ENCODE measurements at places on chromosomes 7 and 10.

- no peak for DNase-seq
These were observed 183.4 kb upstream of the TCF7L2 start for GRCh38 chr10:112766636-112767035.

- no peak for DNase-seq
These were observed 231.1 kb downstream of the SLC25A13 start for GRCh38 chr7:96090756-96091155.

DNA sequence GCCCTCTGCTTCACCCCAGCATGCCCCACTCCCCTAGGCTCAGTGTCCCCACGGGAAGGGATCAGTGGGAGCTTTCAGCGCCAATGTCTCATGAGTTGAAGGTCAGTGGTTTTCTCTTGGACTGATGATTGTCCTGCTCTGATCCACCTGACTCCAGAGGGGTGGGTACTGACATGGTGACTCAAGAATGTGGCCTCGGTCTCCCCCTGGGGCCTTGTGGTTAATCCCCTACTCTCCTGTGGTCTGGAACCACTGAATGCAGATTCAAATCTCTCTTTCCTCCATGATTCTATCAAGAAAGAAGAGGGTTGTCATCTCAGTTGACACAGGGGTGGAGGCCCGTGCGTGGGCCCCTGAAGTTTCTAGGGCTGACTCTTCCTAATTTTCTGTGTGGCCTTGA lies 176.9 kb downstream of the RPS24 start:
- DNase-seq: no peak

DNA sequence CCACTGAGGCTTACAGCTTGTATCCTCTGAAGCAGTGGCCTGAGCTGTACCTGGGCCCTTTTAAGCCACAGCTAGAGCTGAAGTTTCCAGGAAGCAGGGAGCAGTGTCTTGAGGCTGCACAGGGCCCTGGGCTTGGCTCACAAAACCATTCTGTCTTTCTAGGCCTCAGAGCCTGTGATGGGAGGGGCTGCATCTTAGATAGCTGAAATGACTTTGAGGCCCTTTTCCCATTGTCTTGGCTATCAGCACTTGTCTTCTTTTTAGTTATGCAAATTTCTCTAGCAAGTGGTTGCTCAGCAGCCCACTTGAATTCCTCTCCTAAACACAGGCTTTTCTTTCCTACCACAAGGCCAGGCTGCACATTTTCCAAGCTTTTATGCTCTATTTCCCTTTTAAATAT lies 864.2 kb downstream of the REEP3 start:
- DNase-seq: no peak

- DNase-seq: no peak
These were observed 228.4 kb upstream of the INHBA start for GRCh38 chr7:41931263-41931646.

- no peak for DNase-seq
These were observed 30.2 kb downstream of the UNC5B start for GRCh38 chr10:71242622-71243009.

DNA sequence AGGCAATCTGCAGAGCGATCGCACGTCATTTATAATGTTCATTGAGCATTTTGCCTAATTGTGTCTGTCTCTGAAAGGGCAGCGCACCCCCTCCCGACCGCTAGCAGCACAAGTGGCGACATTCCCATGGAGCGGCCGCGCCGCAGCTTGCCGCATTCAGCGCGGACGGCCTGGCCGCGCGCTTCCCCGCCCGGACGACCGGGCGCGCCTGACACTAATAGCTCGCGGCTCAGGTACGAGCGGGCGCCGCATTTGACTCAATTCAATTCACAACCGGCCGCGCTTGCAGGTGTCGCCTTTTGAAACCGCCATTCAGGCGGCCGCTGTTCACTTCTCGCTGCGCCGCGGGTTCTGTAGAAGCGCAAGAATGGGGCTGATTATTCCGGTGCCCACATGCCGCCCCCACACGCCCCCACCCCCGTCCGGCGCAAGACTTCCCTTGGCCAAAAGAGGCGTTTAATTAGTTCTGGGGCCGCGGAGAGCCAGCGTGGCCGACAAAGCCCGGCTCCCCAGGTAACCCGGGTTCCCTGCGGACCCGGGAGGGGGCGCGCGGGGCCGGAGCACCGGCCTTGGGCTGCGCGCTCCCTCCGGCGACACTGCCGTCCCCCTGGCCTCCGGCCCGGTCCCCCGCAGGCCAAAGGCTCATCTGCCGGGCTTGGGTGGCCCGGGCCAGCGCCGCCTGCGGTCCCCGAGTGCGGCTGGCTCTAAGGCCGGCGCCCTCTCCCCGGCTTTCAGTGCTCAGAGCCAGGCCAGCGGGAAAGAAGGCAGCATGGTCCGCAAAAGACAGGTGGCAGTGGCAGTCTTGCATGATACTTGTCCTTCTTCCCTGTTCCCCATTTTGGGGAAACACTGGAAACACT lies 18.7 kb upstream of the PTF1A start:
- DNase-seq: no peak

GRCh38 chr10:79347894-79348639 lies 798 bp downstream of the PPIF start:
- no peak for DNase-seq

DNA sequence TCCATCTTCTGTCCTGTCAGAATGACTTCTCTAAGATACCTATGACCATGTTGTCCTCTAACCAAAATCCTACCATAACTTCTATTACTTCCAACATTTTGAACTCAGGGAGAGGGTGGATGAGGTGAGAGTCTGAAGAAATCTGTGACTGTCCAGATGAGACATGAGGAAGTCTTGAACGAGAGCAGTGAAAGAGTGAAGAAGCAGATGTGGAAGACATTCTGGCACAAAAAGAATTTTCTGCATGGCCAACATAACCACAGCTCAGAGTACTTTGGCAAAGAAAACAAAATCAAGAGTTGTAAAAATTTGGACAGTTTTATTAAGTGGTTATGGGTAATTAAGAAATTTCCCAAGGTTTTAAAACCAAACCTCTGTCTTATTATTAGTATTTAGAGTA lies 141.6 kb downstream of the CPEB3 start:
- no peak for DNase-seq

GRCh38 chr7:74175340-74175739 lies 1.2 kb downstream of the EIF4H start:
- DNase-seq: no peak

DNA sequence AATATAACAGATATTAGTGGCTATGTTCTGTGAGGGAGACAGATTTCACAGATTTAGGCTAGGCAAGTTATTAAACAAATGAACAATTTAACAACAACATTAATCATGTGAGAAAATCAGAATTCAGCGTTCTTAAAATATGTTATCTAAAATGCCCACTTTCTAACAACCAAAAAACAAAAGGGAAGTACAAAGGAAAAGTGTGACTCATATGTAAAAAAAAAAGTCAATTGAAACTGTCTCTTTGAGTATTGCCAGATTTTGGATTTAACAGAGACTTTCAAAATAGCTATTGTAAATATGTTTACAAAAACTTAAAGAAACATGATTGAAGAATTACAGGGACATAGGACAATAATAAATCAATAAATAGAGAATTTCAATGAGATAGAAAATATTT lies 34.8 kb upstream of the ARHGAP22 start:
- DNase-seq: no peak

- no peak for DNase-seq
These were observed 129.1 kb downstream of the SND1 start for GRCh38 chr7:127781081-127781480.

DNA sequence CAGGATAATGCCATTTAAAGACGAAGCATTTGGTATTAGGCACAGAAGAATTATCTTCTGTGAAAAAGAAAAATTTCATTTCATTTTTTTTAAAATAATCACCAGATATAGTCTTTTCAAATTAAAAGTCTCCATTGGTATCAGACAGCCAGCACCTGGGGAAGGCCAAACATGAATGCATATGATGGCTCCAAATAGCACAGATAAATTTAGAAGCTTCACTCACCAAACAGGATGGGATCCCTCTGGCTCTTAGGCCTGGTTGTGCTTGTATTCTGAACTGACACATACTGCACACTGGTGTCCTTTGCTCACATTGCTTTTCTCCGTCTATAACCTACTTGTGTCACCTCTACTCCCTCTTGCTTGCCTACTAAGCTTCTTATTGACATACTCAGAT lies 169.5 kb upstream of the CHRM2 start:
- no peak for DNase-seq

DNA sequence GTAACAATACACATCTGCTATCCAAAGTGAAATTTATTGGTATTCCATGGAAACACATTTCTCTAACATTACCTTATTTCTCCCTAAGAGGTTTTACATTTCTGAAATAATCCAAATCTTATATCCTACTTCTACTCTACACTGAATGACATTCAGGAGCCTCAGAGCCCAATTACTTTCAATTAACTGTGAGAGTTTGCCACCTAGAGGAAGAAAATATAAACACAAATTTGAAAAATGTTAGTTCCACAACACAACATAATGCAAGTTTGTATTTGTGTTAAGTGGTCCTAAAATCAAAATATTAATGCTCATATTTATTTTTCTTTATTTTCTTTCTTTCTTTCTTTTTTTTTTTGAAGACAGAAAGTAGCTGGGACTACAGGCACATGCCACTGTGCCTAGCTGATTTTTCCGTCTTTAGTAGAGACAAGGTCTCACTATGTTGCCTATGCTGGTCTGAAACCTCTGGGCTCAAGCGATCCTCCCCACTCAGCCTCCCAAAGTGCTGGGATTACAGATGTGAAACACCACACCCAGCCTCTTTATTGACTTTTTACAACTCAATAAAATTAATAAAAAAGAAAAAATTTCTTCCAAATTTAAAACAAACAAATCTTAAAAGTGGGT lies 46.0 kb downstream of the ATAD1 start:
- DNase-seq: no peak

- DNase-seq: no peak
These were observed at the start of gene HMX3 for GRCh38 chr10:123135415-123136141. HMX3 (plus strand) TSS chr10:123135970; CDS start chr10:123136051, 81 bp downstream.

GRCh38 chr10:120456626-120457430 lies at the start of gene PLPP4:
PLPP4 (plus strand) TSS chr10:120457227; CDS start chr10:120457306, 79 bp downstream.
- no peak for DNase-seq

DNA sequence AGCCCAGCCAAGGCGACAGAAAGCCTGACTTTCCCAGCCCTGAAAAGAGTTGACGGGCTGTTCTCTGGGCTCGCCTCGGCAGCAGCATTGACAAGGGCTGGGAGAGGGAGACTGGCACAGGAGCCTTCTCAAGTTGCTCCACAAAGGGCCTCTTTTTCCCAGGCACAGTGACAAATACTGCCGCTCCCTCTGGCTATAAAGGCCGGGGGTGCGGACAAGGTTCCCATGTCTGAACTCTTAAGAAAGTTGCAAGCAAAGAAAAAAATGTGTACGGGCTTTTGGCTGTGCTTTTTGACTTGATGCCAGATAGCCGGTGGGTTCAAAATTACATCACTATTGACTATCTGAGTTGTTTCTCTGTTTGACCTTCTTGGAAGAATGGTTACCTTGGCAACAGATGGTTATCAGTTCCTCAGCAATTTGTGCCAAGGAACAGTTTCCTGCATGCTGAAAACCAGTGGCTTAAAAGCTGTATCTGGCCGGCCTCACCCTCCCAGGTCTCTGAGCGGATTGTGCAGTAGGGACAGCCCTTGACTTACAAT lies 115.9 kb upstream of the EEPD1 start:
- DNase-seq: no peak

GRCh38 chr10:53664282-53665019 lies 891.9 kb upstream of the MBL2 start:
- DNase-seq: no peak

DNA sequence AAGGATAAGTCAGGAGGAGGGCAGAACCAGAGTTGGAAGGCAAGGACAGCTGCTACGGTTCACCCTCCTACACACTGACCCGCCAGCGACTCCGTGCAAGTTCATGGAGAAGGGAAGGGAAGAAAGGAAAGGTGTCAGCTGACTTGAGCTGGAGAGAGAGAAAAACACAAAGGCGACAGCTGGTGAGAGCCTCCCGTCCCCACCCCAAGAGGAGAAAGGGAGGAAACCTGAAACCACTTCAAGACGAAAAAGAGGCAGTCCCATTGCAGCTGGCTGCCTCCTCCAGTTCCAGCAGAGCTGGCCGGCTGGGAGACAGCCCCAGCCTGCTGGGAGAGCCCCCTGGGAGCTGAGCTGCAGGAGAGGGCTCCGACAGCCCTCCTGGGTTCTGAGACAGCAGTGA lies 75.2 kb downstream of the PARD3 start:
- peak; percentile 17 for DNase-seq

DNA sequence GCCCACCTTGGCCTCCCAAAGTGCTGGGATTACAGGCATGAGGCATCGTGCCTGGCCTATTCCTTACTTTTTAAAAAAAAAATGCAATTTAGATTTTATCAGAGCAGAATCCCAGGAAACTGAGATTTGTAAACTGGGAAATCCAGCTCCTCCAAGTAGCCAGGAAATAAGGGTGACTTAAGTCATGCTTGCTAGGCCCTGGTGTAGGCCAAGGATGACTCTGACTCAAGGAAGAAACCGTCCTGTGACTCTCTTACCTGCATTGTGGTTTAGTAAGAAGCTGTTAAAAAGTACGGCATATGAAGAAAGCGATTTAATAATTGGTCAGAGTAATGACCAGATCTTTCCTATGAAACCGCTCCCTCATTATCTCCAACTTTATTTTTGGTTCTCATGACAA lies 10.2 kb downstream of the PFKP start:
- no peak for DNase-seq

- DNase-seq: no peak
These were observed 126.0 kb upstream of the THSD7A start for GRCh38 chr7:11957956-11958355.

DNA sequence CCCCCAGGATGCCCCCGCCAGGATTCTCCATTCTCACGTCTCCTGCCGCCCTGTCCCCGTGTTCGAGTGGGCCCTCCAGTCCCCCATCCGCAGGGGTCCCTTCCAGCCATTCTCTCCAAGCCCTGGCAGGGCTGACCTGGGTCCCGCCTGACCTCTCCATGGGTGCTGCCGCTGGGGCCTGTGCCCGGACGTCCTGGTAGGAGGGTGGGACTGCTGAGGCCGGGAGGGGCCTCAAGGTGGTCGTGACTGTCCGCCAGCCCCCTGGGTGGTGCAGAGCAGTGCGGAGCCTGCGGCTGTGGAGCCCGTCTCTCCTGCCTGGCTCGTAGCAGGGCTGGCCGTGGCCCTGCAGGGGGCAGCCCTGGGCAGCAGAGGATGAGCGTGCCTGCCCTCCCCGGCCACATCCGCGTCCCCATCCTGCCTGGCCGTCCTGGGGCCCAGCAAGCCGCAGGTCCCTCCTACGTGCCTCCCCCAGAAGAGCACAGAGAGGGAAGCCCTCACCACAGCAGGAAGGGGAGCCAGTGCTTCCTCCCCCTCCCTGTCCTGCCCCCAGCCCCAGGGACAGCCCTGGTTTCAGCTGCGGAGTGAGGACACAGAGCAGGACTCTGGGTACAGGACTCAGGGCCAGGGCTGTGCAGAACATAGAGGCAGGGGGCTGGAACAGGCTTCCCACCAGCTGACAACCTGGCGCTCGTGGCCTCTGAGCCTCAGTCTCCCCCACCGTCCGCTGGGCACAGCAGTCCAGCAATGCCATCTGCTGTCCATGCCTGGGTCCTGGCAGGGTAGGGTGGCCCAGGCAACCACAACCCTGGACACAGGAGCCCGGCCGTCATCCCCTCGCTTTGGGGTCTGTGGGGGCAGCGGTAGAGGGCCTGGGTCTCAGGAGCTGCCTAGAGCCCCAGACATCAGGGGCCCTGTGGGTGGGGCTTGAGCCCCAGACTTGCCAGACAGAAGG lies 1.5 kb upstream of the GRIFIN start:
- peak; percentile 42 for DNase-seq

GRCh38 chr10:47039562-47039913 lies 128.3 kb downstream of the PTPN20 start:
- DNase-seq: no peak

Data from SHP77 treated with DMSO at 0.1 percent for 48 hours (cell line).